ENCODE measurements at places on chromosomes 1 and 21.

DNA sequence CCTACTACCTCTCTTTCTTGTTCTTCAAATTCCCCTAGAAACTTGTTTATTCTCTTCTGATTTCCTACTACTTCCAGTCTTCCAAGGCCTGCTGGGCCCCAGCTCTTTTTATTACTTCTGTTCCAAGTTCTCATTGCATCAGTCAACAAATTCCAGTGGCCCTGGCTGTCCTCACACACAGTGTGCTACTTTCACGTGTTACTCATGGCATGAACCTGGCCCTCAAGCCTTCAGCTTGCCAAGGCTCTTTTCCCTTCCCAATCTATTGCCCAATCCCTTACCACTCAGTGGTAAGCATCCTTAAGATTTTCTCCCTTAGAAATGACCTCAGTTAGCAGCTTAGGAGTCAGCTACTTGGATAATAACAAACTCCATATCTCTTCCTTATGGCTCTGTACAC lies 613.5 kb downstream of the LMO4 start:
- no peak for DNase-seq

GRCh38 chr1:212281590-212281989 lies 3.6 kb upstream of the PPP2R5A start:
- no peak for DNase-seq

DNA sequence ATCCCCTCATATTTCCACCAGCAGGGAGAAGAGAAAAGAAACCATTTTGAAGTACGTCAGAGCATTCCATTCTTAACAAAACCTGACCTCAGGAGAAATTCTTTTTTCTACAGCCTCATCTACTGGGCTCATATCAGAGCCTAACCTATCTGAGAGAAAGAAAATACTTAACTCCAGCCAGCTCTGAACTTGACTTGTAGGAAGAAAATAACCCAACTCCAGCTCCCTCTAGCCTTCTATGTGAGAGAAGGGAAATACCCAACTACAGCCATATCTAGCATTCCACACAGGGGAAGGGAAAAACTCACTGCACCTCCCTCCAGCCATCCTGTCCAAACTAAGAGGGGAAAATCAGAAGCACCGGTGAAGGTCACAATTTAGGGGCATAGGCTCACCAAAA lies 57.7 kb downstream of the SPATA6 start:
- no peak for DNase-seq

DNA sequence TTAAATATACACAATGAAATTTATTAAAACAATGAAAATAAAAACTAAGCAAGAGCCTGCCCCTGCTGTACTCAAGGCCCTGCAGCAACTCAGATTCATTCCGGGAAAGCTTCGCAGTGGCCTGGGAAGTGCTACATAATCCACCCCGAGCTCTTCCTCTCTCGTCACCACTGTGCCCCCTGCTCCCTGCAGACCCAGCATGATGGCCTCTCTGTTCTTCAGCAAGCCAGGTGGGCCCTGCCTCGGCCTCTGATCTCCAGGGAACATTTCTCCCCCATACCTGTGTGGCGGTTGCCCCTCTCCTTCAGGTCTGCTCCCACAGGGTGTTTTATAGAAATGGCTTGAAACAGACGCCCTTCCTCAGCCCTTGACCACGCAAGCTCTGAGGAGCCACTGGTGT lies 10.6 kb downstream of the RNF187 start:
- DNase-seq: no peak

DNA sequence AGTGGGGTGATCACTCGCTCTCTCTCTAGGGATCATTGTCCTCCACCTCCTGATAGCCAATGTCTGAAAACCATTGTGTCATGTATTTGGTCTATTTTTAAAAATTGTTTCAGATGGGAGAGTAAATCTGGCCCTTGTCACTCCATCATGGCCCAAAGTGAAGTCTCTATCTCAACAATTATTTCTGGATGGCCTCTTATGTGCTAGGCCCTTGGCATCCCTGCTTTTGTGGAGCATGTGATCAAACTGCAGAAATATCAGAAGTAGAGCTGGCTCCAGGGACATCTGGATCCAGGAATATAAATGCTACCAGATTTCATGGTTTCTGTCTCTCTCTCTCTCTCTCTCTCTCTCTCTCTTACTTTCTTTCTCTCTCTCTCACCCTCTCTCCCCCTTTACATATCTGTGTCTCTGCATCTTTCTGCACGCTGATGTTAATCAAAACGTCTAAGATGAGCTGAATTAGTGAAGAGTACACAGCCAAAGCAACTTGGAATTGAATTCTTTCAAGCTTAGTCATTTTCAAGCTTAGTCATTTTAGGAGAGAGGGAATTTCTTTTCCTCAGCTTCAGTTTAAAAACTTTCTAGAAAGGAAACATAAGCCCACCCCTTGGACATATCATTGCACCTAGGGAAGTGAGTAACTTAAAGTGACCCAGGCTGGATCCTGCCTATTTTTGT lies 47.4 kb upstream of the DOCK7 start:
- no peak for DNase-seq

- DNase-seq: no peak
Measured at GRCh38 chr1:175757381-175758015, 14.1 kb upstream of the TNR start.

DNA sequence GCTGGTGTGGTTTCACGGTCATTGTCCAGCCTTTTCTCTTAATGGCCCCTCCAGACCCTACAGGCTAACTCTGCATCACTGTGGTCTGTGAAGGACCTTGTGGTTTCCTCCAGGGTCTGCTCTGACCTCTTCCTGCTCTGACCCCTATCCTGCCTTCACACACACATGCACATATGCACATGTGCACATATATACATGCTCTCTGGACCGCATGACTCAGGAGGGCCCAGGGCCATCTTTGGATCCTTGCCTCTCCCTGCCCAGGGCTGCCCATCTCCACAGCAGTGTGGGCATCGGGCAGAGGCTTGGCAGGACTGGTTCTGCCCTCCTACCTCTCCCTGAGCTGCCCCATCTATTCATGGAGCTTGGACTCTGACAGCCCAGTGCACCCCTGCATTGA lies 510.9 kb downstream of the PTPRU start:
- no peak for DNase-seq

DNA sequence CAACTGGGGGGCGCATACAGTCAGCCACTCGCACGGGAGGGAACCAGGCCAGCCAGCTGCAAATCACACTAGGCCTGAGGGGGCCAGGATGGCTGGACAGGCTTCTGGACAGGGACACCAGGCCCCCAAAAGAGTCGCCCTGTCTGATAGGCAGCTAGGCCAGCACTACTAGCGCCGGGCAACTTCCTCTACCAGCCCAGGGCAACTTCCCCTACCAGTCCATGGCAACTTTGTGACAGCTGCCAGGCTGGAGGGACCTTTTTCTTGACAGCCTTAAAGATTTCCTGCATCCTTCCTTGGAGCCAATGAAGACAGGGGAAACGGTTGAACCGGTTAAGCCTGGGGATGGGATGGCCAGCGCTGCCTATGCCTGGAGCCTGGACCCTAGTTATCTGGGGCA lies 5.1 kb downstream of the IFFO2 start:
- DNase-seq: no peak

- no peak for DNase-seq
Measured at GRCh38 chr1:89546934-89547562, 22.4 kb downstream of the LRRC8B start.

DNA sequence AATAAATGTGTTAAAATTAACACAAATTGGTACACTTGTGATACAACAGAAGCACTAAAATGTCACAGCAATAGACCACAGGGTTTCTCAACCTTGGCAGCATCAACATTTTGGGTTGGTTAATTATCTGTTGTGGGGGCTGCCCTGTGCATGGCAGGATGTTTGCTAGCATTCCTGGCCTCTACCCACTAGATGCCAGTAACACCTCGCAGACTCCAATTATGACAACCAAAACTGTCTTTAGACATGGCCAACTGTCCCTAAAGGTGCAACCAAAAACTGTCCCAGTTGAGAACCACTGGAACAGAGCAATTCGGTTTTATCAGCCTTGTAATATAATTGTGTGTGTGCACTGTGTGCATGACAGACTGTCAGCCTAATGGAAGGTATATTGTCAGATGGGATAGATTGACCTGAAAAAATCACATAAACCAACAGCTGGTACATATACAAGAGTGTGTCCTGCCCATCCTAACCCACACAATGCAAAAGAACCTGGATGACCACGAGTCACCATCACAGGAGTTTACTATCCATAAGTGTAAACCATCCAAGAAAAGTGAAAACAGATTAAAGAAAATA lies 13.5 kb upstream of the ERG start:
- DNase-seq: no peak

GRCh38 chr1:167935216-167936067 lies 1.0 kb upstream of the DCAF6 start:
- DNase-seq: peak; percentile 2

DNA sequence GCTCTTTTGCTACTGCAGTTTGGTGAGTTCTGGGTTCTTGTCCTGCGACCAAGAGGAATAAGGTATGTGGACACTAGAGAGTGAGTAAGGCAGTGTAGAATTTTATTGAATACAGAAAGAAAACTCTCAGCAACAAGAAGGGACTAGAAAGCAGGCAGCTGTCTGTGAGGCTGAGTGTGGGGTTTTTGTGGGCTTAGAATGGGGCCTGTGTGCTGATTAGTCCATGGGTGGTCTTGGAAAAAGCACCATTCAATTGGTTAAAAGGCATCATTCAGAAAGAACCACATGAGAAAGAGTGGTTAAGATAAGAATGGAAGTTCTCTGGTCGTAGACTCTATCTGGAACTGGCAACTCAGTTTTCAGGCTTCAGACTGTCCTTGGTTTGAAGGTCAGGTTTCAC lies 298.8 kb downstream of the TGFB2 start:
- DNase-seq: no peak

- DNase-seq: no peak
Measured at GRCh38 chr21:18603261-18603660, 199.7 kb upstream of the TMPRSS15 start.

DNA sequence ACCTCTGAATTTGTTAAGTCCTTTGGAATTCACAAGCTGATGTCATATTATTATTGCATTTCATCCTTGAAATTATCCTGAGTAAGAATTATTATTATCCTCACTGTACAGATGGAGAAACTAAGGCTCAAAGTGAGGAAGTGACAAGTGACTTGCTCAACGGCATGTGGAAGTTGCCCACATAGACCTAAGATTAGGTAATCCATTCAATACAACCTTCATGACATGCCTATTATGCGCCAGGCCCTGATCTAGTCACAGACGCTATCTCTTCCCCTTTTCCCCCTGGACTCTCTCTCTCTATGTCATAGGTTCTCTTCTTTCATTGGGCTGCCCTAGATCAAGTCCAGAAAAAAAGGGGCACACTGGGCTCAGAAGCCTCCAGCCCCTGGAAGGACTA lies 84.9 kb upstream of the KCNK2 start:
- DNase-seq: no peak

- DNase-seq: no peak
Measured at GRCh38 chr1:84208935-84209334, 64.9 kb downstream of the PRKACB start.

GRCh38 chr1:27102707-27103468 lies 52.0 kb downstream of the SLC9A1 start:
- DNase-seq: peak; percentile 58

- no peak for DNase-seq
Measured at GRCh38 chr1:84691122-84691783, 992 bp upstream of the SSX2IP start.

- no peak for DNase-seq
Measured at GRCh38 chr1:58882322-58882948, 98.6 kb upstream of the JUN start.

DNA sequence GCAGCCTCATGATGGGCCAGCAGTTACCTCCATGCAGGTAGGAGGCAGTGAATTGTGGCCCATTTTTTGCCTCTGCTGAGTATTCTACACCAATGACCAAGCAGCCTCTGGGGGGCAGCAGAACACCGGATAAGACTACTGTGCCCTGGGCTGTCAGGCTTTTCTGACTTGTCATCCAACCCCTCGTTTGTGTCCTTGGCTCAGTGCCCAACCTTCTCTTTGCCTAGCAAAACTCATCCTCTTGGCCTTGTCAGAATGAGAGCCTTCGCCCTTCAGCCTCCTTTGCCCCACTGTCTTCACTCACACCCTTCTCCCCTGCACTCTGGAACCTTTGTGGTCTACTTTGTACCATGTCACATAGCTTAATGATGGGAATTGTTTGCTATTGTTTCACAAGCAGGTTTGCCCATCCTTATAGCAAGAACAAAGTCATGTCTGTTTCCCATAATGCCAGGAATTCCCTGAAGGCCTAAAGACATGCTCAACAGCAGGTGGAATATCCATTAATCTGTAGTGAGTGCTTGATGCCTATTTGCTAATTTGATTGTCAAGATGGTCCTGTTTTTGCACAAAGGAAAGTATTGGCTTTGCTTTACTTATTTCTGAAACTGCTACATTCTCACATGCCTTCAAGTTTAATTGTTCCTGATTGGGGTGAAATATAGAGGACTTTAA lies 255.9 kb downstream of the HHAT start:
- peak; percentile 22 for DNase-seq

DNA sequence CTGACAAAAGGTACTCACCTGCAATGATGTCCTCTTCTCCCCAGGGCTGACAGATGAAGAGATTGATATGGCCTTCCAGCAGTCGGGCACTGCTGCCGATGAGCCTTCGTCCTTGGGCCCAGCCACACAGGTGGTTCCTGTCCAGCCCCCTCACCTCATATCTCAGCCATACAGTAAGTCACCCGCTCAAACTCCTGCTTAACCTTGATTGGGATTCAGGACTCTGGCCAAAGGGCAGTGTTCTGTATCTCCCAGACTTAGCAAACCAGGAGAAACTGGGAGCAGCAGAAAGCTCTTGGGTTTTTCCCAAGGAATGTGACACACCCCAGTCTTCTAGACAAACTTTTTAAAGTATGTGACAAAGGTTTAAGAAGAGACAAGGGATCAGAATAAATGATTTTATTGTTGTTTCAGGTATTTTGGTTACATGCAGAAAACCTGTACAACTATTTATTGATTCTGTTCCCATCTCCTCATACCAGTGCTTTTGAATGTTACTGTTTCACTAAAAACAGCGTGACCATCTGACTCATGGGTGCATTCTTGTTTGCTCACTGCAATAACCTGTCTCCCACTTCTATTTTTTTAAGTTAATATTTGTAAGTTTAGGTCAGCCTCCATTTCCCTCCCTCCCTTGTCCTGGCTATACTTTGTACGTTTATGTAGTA lies 124.6 kb downstream of the PEX14 start:
- no peak for DNase-seq

GRCh38 chr1:91345395-91346005 lies 59.1 kb downstream of the HFM1 start:
- DNase-seq: no peak

GRCh38 chr1:68269637-68270430 lies 37.5 kb upstream of the WLS start:
- DNase-seq: no peak

- no peak for DNase-seq
Measured at GRCh38 chr1:4755301-4755845, 101.0 kb downstream of the AJAP1 start.

DNA sequence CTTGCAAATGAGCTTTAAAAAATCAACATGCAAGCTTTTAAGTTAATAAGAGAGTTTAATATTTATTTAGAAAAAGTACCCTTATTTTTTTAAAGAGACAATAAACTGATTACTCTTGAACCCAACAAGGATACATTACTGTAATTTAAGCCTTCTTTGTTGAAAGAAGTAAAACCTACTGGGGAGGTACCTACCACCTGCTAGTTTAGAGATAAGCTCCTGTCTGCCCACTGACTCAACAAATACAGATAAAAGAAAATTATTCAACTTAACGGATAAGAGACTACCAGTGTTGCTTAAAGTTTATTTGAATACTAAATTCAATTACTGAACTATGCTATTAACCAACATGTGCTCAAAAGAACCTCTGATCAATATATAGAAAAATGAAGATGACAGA lies 23.1 kb downstream of the USP24 start:
- DNase-seq: no peak

GRCh38 chr1:21174654-21175323 lies 1.9 kb downstream of the EIF4G3 start:
- DNase-seq: no peak

- no peak for DNase-seq
Measured at GRCh38 chr1:167148421-167148820, 54.5 kb downstream of the STYXL2 start.
